ENCODE measurements at places on chromosomes 3 and 15. TPM values are rescaled to one million over a fixed set of nuclear protein-coding genes. Genes with fewer than 3 reads are reported as not detected.

DNA sequence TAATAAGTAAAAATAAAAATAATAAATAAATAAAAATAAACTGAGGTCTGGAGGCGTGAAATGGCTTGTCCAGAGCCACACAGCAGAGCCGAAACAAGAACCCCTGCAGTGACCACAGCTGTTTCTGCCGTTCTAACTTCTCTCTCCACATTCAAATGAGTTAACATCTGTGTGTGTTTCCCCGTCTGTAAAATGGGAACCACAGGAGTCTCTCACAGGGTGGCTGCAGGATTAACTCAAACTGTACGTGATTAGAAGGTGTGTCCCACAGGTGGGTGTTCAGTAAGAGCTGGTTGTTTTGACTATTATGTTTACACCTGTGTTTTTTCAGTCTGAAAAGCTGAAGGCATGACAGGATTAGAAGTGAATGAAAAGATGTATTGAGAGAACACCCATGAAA is 27.0 kb upstream of the MUC4 start:
- DNase-seq: no peak

DNA sequence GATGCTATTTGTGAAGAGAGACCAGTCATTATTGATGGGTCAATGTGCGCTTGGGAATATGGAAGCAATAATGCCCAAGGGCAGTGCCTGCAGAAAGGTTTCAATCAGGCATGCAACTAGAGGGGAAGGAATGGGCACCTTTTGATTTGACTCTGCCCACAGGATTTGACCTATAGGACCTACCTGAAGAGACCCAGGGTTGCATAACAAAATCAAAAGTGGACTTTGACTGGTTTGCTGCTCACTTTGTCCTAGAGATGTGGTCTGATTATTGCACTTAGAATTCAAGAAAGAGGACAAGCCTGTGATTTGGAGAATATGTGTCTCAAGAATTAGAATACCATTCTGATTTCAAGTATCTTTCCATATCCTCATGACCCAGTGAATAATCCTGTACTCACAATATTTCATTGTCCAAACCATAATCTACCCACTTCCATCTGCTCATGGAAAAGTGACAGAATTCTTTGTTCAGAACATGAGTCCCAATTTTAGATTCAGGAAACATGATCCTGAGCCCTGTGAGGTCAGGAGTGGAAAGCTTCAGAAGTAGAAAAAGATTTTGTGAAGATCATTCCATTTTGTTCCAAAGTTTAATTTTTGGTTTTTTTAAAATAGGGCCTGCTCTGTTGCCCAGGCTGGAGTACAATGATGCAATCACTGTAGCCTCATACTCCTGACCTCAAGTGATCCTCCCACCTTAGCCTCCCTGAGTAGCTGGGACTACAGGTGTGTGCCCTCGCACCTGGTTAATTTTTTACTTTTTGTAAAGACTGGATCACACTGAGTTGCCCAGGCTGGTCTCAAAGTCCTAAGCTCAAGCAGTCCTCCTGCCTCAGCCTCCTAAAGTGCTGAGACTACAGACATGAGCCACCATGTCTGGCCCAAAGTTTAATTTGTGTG is 151.3 kb upstream of the NR2E3 start:
- no peak for DNase-seq

DNA sequence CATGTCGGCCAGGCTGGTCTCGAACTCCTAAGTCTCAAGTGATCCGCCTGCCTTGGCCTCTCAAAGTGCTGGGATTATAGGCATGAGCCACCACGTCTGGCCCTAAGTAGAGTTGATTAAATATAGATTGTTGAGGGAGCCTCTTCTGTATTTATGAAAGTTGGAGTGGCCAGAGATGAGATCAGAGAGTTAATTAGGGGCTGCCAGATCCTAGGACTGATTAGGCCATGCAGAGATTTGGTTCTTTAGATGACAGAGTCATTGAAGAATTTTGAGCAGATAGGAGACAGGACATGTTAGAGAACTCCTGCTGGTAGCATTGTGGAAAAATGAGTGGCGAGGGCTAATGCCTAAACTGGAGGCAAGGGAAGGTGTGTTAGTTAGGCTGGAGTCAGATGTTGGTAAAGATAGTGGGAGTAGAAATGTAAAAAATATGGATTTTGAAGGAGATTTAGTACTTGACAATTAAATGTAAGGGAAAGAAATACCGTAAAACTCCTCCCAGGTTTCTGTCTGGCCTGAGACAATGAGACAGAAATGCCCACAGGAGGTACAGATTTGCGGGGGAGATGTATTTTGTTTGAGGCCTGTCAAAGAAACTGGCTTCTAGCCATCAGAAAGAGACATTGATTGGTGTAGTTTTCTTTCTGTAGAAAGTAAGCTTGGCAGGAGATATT is 23.4 kb downstream of the SACM1L start:
- no peak for DNase-seq

Gene ATP10A
- not detected for total RNA-seq

Gene GP9
- total RNA-seq: not detected

Measured in MCF 10A (cell line).